ENCODE measurements at places on chromosomes 7 and 10.

- no peak for DNase-seq
These were observed 30.8 kb upstream of the EIF4H start for GRCh38 chr7:74143383-74143782.

GRCh38 chr10:66353422-66353821 lies 572.4 kb upstream of the LRRTM3 start:
- no peak for DNase-seq

GRCh38 chr10:99233689-99234037 lies 2.0 kb downstream of the HPSE2 start:
- no peak for DNase-seq

DNA sequence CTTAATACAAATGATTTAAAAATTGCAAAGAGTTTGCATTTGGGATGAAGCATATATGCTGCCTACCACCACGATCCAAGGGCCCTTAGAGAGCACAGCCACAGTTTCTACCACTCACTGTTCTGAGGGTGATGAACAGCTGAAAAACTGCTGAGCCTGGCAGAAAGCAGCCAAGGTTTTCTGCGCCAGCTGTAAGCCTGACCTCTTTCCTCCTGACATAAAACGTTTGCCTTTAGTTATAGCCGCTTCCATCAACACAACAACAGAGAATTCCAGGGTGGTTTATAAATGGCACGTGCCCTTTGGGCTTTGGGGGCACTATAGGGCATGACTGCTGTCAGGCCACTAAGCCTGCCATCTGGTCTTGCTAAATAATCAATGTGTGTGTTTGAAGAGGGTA lies 222.8 kb downstream of the RELN start:
- DNase-seq = no peak

GRCh38 chr10:119654540-119654939 lies 3.4 kb downstream of the BAG3 start:
- DNase-seq = no peak

- DNase-seq = no peak
These were observed 373.6 kb downstream of the CDC14C start for GRCh38 chr7:49297958-49298357.

- DNase-seq = no peak
These were observed 24.6 kb downstream of the NT5C2 start for GRCh38 chr10:103168438-103168837.

DNA sequence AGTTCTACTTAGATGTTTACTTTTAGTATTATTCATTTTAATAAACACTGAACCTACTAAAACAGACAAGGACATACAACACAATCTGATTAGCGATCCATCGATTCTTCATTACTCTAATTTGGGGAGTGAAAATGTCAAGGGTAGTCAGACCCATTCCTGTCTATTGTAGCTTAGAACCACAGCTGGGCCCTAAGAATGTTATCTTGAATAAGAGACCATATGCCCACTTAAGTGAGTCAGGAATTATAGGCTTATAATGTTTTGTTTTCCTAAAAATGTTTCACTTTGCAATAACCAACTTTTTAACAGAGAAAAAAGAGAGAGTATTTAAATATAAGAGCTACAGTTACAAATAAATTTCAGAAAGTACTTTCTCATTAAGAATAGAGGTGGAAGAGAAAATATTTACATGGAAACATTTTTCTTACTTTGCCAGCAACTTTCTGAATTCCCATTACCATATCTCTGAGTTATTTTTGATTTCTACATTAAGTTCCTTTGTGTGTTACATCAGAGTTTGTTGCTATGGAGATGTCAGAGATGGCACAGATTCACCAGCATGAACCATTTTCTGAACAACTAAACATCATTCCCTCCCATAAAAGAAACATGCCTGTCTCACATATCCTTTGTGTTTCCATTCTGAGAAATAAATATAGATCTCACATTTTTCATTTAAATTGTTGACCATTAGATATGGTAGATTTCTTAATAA lies 75.4 kb upstream of the SLC13A1 start:
- DNase-seq = no peak

- DNase-seq = no peak
These were observed 85.9 kb downstream of the XPNPEP1 start for GRCh38 chr10:109837384-109837783.

GRCh38 chr10:20890491-20891337 lies 6.4 kb downstream of the NEBL start:
- no peak for DNase-seq

DNA sequence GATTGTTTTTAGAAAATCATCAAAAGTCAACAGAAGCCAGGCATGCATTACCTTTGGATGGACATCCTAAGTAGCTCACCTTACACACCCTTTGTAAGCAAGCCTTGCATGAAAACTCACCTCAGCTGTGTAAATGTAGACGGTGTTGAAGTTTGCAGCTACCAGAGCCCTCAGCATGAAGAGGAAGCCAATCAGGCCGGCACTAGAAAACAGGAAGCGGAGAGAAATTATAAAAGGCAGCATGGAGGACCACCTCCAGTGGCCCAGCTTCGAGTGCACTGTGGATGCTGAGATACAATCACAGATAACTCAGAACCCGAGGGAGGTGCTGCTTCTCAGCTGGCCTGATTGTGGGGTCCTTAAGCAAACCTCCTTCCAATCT lies 75.3 kb downstream of the SVOPL start:
- DNase-seq = no peak

DNA sequence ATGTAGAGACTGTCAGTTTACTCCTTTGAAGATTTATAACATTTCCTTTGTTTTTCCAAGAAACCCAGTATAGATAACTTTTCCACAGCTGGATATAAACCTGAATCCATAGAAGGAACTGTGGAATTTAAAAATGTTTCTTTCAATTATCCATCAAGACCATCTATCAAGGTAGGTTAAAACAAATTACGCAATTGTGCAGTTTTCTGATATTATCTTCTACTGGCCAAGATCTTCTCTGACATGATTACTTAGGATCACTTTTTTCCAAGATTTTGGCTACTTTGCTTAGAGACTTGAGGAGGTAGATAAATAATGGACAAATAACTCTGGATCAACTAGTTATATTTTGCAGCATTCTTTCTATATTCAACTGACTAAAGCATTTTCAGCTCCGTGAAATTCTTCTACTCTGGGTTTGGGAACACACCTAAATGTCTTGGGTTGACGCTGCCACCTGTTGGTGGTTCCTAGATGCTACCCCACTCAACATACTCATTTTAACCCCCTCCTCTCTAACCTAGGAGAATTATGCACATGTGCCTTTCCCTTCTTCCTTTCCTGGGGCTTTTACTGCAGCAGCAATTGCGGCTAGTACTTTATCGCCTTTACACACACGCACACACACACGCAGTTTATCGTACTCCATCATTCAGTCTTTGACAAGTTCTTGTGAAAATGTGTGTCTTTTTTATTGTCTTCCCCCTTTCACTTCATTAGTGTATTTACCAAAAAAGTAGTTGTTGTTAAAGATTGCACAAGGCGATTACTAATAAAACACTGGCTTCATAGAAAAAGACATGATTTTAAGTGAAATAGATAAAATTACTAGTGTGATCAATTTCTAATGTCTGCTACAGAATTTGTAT lies 32.7 kb downstream of the ABCB5 start:
- DNase-seq = no peak

- DNase-seq = peak; percentile 43
These were observed at the start of gene ZNF655 for GRCh38 chr7:99558306-99559174. ZNF655 (plus strand) TSS chr7:99558642; CDS start chr7:99560560, 1,918 bp downstream.

DNA sequence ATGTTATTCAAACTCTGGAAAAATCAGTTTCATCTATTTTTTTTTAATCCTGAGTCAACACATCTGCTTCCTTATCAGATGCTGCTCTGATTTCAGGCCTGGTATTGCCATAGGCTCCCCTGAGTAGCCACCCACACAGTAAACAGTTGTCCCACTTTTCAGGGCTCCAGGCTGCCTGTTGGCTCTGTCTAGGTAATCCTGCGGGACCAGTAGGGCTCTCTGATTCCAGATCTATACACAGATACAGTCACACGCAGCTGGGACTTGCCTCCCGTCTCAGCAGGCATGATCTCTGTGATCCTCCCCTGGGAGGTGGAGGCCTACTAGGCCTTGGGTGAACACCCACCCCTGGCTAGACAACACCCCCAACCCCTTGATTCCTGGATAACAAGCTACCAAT lies 206.1 kb downstream of the CREB5 start:
- DNase-seq = no peak

DNA sequence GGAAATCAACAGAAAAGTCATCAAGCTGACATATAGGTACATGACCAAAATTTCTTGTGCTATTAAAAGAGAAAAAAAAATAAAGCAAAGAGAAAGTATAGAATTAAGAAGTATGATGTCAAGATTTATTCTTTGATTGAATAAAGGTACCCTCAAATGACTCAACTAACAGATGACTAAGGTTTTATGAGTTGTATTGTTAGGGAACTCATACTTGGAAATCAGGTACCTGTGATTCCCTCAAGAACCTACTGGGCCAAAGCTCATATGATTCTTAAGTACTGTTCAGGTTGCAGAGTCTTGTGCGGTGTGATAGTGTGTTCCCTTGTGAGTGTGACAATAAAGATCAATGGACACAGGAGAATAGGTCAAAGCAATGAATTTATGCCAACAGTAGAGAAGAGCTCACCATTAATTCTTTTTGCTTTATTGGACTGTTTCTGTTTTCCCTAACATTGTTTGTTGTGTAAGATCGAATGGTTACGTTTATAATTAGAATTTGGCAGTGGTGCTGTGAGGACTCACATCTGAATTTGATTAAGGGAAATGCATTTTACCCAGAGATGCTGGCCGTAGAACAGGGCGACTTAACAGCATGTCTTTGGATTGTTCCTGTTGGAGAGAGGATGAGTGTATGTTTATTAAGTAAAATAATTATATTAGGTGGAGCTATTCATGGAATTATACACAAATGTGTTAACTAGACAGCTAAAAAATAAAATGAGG lies 293.2 kb upstream of the SEMA3D start:
- no peak for DNase-seq

- no peak for DNase-seq
These were observed 50.2 kb downstream of the COL17A1 start for GRCh38 chr10:104035194-104036068.

DNA sequence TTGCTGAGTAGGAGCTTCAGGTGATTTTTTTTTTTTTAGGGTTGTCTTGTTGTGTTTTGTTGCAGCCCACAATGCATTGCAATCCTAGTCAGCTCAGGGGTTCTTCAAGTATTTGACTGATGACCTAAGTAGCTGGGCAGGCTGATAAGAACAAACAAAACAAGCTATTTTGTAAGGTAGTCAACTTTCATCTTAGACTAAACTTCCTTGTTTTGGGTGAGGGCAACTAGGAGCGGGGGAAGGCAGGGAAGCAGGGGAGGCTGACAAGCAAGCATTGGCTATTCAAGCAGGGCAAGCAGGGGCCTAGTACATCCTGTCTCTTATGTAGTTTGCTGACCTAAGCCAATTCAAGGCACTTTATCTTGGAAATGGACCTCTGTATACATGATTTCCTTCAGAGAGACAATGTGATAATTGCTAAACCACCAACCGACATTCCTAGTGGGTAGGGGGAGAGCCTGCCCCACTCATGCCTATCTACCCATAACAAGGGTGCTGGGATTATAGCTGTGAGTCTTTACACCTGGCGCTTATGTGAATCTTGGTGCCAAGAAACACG lies 163.3 kb upstream of the PRKCQ start:
- DNase-seq = no peak

DNA sequence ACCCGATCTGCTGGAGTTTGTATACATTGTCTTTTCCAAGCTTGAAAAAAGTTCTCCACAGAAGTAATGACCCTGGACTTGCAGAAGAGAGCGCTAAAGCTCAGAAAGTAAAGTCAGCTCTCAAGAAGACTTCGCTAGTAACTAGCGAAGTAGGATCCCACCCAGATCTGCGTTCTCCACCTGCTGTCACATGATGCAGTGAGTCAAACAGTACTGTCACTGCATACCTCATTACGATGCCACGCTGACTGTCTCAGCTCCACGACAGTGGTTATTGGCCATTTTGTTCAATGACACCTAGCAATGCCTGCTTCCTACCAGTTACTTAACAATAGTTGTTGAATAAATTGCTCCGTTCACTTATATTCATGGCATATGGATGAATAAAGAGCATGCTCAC lies 29.7 kb upstream of the SEC61G start:
- DNase-seq = no peak

DNA sequence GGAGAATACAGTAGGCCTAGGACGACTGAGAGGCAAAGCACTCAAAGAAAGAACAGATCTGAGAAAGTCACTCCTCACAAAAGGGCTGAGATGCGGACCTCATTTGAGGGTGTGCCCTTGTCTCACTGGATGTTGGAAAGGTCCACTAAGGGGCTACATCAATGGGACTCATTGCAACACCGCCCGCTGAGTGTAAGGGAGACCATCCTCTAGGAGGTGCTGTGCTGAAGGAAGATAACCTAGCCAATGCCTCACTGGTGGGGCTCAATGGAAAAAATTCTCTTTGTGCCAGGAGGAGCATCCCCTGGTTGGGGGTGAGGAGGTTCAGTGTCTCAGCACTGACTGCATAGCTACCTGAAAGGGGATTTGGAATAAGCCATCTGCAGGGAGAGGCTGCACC lies 758.7 kb upstream of the CELF2 start:
- no peak for DNase-seq

GRCh38 chr10:101111547-101111946 lies 19.6 kb upstream of the TLX1 start:
- DNase-seq = no peak

DNA sequence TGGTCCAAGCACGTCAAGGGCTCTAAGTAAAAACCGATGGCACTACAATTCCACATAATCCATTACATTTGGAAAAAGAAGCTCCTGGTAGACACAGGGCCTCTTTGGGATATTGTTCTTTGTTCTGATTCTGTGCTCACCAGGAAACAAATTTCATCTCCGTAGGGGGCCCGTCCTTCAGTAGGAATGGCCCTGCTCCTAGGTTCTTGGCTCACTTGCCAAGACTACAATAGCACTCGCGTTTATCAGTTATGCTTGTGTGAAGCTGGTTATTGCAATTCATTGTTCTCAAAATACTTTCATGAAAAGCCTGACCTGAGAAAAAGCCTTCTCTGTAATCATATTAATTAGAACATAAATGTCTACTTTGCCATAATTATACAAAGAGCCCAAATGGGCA lies 10.3 kb upstream of the ZC3HAV1L start:
- DNase-seq = no peak

DNA sequence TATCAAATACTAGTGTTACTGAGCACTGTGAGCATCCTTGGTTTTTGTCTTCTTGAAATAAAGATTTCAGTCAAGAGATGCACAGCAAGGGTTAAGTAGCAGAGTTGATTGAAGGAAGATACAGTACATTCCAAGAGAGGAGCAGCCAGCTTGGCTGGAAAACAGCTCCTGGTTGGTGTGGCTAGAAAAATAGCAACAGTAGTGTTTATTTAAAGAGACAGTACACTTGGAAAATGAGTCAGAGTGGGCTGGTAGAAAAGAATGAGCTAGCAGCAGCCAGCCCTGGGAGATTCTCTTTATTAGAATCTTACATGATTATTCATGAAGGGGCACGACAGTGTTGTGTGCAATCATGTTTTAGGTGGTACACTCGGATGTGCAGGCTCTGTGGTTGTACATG lies 1016.4 kb upstream of the SORCS1 start:
- no peak for DNase-seq

GRCh38 chr7:138565451-138566114 lies 105.5 kb downstream of the TRIM24 start:
- no peak for DNase-seq

- DNase-seq = no peak
These were observed 425.5 kb downstream of the CNTNAP2 start for GRCh38 chr7:146542101-146542500.

Data from cortex of kidney (tissue), 1 donor.